ENCODE measurements at places on chromosomes 2 and 18.

- no peak for DNase-seq
Measured at GRCh38 chr18:55124078-55124763, 165.0 kb upstream of the CCDC68 start.

- DNase-seq = no peak
Measured at GRCh38 chr2:40169430-40169829, 282.5 kb downstream of the SLC8A1 start.

GRCh38 chr18:3405713-3406112 is 44.3 kb upstream of the TGIF1 start:
- DNase-seq = no peak

- DNase-seq = no peak
Measured at GRCh38 chr2:161998857-161999256, 75.2 kb downstream of the DPP4 start.

DNA sequence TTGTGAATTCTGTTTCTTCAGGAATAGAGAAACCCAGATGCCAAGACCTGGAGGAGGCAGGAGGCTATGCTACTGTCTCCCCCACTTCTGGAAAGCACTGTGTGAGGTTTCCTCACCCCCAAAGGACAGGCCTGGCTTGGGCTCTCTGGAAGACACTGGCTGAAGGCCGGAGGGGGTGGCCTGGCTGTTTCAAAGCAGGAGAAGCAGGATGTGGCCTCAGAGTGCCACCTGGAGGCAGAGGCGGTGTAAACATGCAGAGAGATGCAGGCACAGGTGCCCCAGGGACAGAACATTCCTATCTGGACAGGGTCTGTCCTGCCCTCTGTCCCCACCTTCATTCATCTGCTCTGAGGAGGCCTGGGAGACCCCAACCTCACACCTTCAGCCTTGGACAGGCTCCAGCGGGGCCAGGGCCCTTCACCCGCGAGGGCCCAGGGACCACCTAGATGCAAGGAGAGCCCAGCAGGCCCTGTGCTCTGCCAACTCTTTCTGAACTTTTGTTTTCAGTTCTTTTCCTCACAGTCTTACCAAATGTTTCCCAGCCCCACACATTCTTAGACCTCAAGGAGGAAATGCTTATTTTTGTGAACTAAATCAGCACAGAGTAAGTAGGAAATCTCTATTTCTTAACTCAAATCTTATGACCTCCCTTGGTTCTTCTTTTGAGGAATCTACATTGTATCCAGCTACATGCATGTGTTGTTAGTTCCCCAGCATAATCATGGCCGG is 79.2 kb downstream of the LONRF2 start:
- peak; percentile 29 for DNase-seq

DNA sequence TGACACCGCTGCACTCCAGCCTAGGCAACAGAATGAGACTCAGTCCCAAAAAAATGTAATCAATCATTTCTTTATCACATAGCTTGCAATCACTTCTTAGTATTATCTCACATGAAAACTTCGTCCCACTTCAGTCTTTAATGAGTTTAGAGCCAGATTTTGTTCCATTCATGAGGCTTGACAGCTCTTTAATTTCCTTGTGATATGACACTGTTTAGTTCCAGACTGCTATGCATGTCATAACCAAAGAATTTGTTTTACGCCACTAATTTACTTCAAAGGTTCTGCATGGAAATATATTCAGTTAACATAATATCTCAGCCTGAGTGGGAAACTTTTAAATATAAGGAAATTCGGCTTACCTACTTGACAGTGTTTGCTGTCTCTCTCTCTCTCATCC is 113.1 kb downstream of the ZNF532 start:
- no peak for DNase-seq

DNA sequence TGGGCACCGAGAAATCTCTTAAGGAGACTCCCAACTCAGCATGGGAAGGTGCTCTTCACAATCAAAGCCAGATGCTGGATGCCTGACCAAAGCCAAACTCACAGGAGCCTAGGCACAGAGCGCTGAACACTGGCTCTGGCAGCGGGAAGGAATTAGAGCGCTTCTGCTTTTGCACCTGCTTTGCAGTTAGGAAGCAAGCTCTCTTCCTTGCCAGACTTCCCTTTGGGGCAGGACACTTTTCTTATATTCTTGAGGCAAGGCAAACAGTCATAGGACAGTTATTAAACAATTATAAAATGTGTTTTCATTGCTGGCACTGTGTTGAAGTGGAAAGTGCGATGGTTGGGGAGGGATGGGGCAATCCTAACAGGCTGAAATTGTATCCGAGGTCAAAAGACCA is 79.6 kb upstream of the DNMT3A start:
- no peak for DNase-seq

GRCh38 chr2:17879137-17879912 is 858 bp downstream of the KCNS3 start:
- DNase-seq = no peak

DNA sequence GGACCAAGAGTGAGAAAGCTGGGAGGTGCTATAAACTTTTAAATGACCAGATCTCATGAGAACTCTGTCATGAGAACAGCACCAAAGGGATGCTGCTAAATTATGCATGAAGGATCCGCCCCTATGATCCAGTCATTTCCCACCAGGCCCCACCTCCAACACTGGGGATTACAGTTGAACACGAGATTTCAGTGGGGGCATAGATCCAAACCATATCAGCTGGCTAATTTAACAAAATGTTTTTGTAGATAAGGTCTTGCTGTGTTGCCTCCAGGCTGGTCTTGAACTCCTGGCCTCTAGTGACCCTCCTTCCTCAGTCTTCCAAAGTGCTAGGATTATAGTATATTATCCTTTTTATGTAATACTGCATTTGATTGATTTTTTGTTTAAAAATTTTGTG is 56.0 kb downstream of the NBEAL1 start:
- DNase-seq = no peak

GRCh38 chr2:96819128-96819875 is 3.2 kb downstream of the CNNM3 start:
- DNase-seq = no peak

- DNase-seq = peak; percentile 37
Measured at GRCh38 chr2:70070542-70071268, 16.6 kb upstream of the PCBP1 start.

DNA sequence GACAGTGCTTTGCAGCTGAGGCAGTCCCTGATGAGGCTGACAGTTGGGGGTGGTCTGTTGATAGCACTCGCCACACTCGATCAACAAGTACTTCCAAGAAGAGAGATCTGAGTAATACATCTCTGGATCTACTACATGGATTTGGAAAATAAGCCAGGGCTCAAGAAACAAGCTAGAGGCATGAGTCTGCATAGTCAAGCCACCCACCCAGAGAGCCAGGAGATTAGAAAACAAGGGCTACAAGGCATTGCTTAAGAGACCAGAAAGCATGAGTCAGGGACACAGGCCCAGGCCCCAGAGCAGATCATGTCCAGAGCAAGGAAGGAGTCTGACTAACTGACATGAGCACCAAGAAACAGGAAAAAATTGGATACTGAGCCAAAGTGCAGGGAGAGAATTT is 196.9 kb upstream of the CWC22 start:
- no peak for DNase-seq

DNA sequence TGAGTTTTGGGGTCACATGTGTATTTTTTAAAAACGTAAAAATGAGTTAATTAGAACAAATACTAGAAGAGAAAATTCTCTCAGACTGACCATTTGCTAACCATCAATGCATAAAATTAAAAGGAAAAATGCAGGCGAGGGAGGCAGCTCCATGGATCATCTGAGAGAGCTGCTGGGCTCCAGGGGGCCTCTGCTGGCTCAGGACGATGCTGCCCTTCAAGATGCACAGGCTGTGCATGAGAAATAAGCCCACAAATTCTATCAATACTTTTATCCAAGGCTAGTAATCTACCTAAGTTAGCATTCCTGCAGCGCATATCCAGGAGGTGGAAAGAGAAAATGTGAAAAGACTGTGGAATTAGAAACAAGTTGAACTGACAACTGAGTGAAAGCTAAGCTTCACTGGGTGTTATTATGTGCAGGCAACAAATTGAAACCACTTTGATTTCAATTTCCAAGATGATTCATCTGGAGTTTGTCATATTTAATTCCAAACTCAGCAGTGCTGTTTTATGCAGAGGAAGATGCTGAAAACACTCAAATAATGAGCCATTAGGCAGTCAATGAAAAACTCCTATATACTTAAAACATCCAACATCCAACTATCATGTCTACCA is 261.1 kb downstream of the NBAS start:
- DNase-seq = no peak

- no peak for DNase-seq
Measured at GRCh38 chr2:85439025-85439472, 20.5 kb downstream of the SH2D6 start.

GRCh38 chr2:98308532-98308931 is 37.7 kb upstream of the CNGA3 start:
- no peak for DNase-seq

- DNase-seq = no peak
Measured at GRCh38 chr2:239252393-239252792, 148.4 kb downstream of the HDAC4 start.

DNA sequence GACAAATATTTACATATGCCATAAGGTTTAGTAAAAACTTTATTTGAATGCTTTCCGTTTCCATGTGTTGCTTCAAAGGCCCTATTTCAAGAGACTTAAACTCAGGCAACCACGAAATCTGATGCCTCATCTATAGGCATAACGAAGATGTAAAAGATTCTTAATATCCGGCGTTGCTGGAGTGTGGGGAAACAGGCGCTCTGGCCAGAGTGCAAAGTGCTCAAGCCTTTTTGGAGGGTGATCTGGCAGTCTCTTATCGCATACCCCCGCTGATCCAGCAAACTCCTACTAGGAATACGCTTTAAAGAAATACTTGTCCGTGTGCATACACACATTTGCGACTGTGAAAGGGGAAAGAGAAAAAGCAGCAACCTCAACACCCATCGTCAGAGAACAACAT is 108.8 kb downstream of the NOL10 start:
- DNase-seq = no peak

DNA sequence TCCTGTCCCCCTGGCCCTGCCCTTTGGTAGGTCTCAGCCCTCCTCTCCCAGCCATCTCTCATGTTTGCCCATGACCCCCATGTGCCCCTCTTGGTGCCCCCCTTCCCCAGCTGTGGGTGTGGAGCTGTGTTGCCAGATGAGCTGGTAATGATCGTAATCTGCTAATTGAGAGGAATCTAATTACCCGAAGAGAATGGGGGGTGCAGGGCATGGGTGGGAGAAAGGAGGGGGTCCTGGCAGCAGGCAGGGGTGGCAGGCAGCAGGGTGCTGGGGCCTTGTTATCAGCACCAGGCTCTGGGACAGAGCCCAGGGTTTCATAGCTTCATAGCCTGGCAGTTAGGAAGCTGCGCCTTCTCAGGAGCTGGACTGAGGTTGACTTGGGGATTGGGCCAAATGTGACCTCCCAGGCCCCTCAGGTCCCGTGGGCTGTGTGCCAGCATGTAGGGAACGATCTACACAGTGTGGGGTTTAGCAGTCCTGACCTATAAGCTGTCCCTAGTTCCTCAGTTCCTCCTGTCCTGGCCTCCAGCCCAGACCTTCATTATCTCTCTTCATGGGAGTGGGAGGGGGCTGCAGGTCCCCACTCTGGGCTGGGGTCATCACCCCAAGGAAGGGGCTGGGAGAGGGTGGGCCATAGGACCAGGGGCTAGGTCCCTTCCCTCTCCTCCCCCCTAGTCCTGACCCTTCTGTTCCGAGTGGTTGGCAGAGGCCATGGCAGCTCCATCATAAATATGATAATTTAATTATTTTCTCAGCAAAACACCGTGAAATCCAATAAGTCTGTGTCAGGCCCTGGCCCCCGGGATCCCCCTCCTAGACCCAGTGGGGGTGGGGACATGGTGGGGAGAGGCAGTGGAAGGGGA is 6.5 kb upstream of the ASIC4 start:
- DNase-seq = no peak

DNA sequence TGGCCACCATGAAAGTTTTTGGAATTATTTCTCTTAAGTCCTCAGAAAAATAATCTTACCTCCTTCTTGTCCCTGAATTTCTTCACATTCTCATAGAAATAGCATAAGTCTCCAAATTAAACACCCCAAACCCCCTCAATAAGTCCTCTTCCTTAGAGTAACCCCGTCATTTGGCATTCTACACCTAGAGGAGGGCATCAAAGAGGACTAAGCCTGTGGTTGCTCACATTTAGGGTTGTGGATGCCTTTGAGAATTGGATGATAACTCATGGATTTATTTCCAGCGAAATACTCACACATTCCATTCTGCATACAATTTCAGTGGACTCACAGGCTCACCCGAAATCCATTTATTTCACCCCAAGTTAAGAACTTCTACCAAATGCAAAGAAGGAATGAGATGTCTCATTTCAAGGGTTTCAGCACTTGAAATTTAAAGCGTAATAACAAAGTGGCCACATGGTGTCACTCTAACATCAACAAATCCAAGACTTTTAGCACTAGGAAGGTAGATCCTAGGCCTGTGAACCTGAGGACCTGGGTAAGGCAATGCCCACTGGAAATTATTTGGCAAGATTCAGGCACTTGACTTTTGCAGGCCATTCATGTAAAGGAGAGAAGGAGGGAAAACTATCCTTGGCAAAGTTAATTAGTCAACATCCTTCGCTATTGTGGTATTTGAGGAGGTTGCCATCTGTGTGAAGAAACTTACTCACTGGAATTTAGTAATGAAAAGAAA is 24.6 kb downstream of the DYTN start:
- DNase-seq = no peak

GRCh38 chr2:56582570-56582969 is 398.8 kb downstream of the CCDC85A start:
- DNase-seq = no peak

DNA sequence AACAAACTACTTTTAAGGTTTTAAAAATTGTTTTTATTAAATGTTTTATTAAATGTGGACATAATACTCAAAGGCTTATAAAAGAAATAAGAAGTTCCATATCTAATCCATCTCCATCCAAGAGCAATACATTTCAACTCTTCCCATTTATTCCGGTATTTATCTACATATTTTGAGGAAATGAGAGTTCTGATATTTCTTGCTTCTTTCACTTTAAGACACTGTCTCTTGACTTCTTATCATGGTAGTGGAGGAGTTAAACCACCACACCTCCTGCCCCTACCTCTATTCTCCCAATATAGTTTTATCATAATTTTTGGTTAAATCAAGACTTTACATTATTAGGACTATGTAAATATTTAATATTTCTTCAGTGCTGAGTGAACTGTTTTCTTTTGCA is 40.7 kb downstream of the TTR start:
- DNase-seq = no peak

GRCh38 chr18:9743200-9744016 is 35.3 kb downstream of the RAB31 start:
- no peak for DNase-seq

GRCh38 chr2:119179202-119179601 is 20.7 kb upstream of the C1QL2 start:
- no peak for DNase-seq

Data from activated CD8-positive, alpha-beta memory T cell treated with anti-CD3 and anti-CD28 coated beads, Interleukin-2, amount 50 U/mL, for 4 hours (primary cell).